Activated B cell treated with CpG ODN at 0.5 μM for 24 hours (primary cell): ENCODE measurements at places on chromosomes 12 and 14.

- DNase-seq = no peak
These were observed 5.9 kb upstream of the RERG start for GRCh38 chr12:15227004-15227679.

DNA sequence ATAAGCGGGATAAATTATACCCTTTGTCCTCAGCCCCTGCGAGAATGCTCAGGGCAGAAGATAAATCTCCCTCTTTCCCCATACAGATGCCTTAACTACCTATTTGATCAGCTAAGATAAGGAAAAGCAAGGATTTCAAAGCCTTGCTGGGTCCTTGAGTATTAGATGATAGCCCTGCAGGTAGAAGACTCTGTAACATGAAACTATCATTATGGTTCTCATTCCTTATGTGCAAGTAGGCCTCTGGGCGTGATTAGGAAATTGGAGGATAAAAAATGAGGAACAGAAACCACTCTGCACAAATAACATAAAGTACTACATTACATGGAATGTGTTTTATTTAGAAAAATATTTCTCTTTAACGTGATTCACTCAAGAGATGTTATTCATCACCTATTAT, 14.5 kb upstream of the WDR89 start:
- no peak for DNase-seq

DNA sequence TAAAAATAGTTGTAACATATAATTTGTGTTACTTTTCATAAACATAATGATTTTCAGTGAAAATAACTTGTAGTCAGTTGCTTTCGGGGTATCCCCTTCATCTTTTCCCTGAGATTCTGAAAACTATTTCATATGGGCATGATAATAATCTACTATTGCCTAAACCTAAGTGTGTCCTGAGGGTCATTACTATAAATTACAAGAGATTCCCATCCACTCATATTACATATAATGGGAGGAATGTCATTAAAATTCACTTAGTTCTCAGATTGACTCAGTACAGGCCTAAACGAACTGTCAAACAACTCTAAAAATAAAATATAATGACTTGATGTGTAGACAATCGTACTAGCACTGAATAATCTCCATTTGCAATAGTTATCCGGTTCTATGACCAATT, 72.7 kb downstream of the PTPRR start:
- no peak for DNase-seq

GRCh38 chr12:12399776-12400305, 43.0 kb downstream of the BORCS5 start:
- DNase-seq = no peak

DNA sequence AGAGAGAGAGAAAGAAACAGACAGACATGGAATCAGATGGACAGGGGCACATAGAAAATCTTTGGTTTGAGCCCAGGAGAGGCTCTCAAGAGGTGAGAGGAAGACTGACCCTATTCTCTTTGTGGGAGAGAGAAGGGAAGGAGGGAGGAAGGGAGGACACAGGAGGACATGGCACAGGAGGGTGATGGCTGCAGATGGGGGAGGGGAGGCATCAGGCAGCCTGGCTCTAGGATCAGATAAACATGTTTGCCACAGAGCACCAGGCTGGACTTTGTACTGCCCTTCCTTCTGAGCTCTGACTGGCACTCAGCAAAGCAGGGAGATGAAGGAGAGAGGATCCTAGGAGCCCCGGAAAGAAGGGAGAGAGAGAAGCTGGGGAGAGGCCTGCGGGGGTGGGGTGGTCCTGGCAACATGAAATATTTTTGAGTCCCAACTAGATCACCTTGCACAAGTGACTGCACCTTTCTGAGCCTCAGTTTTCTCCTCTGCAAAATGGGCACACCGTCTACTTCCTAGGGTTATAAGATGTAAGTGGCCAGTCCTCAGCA, 6.1 kb downstream of the HNF1A start:
- no peak for DNase-seq

DNA sequence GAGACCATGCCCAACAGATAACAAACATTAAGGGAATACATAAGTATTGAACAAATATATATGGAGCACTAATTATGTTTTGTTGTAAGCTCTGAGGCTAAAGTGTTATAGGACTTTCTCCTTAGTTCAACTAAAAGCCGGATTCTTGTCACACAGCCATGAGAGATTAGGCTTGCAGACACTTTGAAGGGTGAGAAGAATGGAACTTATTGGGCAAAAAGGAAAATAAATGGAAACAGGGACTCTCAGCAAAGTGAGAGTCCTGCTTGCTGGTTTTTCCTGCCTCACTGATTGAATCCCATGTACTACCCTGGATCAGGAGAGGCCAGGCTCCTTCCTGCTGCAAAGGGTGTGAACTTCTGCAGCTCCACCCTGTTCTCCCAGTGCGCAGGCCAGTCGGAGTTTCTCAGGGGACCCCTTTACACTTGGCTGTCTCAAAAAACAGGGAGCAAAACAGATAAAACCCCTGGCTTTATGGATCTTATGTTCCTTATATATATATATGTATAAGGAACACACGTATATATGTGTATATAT, 77.1 kb upstream of the FUT8 start:
- no peak for DNase-seq

- DNase-seq = no peak
These were observed 3.4 kb downstream of the CDK2AP1 start for GRCh38 chr12:123267991-123268843.

DNA sequence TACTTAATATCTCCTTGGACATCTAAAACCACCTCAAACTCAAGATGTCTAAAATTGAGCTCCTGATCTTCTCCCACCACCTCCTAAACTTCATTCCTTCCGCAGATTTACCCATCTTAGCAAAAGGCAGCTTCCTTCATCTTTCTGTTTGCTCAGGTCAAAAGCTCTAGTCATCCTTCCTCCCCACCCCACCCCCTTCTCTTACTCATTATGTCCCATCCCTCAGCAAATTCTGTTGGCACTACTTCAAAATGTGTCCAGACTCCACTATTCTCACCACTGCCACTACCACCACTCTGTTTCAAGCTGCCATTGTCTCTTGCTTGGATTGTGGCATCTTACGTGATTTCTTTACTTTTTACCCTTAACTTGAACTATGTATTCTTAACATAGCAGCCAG, 59.2 kb upstream of the ZDHHC17 start:
- DNase-seq = no peak

DNA sequence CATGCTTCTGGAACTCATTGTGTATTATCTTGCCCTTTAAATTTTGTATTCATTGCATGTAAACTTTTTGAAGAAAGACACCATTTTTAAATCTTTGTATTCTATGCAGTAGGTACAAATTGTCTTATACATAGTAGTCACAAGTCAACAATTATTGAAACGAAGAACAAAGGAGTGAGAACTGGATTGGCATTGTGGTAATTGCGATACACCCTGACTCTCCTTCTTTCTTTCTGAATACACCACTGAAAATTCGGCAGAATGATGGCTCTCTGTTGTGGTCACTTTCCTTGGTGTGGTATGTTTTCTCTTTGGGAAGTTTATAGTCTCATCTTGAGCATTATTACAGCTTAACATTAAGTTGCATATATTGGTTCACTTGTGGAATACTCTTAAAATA, 34.1 kb downstream of the SLC16A7 start:
- DNase-seq = no peak

GRCh38 chr14:59566725-59567124, 9.9 kb downstream of the CCDC175 start:
- DNase-seq = no peak

DNA sequence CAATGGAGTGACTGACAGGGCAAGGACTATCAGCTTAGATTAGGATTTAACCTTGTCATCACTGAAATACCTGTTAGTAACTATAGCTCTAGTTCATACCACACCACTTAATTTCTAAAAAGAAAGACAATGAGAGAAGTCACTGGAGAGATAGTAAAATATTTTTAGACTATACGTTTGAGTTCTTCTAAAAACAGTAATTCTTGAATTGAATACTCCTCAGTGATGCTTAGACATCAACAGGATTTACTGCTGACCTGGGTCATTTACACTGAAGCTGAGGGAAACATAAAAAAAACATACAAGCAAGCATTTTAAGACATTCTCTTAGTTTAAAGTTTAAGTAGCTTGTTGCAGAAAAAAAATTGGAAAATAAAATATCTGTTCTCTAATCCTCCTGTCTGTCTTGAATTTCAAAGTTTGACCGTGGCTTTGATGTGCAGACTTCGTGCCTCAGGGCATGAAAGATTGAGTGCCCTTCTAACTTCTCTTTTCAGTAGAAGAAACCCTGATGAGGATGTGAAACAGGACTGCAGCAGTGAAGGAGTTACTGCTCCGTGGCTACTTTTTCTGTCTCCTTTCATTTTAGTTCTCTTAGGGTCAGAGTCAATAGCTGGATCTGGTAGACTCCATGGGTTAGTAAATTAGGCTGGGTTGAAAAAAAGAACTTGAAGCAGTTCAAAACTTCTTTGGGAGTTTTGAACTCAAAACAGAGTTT, 172.2 kb downstream of the PTPRO start:
- no peak for DNase-seq

DNA sequence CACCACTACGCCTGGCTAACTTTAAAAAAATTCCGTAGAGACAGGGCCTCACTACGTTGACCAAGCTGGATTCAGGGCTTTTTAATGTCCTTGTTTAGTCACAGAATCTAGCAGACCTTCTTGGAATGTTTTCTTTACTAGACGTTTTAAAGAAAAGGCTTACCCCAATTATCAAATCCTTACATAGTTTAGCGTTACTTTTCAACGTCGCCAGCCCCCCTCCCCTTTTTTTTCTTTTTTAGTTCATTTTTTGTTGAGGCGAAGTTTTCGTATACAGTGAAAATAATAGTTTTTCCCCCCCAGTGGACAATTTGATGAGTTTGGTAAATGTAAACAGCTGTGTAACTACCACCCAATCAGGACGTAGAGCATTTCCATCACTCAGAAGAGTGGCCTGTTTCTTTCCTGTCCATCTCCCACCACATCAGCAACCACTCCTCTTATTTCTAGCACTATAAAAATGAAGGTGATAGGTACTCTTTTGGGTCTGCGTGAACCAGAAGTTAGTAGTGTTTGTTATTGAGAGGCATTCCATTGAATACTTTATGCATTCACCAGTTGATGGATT, 753 bp upstream of the DLGAP5 start:
- no peak for DNase-seq

- DNase-seq = no peak
These were observed 17.1 kb downstream of the BCAT1 start for GRCh38 chr12:24931666-24932405.

- DNase-seq = no peak
These were observed 71.5 kb upstream of the ARID2 start for GRCh38 chr12:45658020-45658419.

- DNase-seq = no peak
These were observed 88.4 kb upstream of the DCD start for GRCh38 chr12:54736549-54736948.

GRCh38 chr12:71142016-71142415, 15.8 kb downstream of the TSPAN8 start:
- DNase-seq = no peak

GRCh38 chr12:130338794-130339601, 1.3 kb downstream of the PIWIL1 start:
- DNase-seq = no peak

DNA sequence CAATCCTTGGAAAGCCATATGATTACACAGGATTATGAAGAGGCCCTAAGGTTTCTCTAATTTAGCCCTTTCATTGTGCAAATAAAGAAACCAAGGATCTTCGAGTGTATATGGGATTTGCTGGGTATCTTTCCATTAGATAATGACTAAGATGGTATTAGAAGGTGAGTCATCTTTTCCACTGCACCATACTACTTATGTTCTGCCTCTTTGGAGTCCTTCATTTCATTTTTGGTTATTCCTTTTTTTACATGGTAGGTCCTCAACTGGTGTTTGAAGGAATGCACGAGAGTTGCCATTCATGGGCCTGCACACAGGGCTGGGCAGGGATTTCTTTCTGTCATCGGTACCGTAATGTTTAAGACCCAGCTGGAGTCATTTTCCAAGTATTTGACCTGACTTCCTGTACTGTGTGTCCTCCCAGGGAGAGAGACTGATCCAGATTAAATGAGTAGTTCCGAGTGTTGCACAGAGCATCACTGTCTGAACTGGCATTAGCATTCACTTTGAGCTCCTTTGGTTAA, 85.7 kb downstream of the BORCS5 start:
- DNase-seq = no peak

DNA sequence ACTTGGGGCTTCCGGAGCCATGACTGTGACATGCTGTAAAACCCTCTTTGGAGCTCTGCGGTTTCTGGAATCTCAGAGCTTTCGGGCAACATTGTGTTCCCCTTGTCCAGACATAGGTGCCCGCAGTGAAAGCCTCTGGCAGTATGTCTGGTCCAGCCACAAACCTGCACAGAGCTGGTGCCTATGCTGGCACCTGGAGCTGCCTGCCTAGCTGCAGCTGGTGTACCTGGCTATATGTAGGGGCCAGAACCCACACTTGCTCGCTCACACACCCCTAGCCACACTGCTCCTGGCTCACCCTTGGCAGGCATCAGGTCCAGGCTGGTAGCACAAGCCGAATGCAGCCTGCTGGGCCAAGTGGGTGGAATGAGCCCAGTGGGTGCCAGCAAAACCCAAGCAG, 861.1 kb downstream of the FLRT2 start:
- no peak for DNase-seq

DNA sequence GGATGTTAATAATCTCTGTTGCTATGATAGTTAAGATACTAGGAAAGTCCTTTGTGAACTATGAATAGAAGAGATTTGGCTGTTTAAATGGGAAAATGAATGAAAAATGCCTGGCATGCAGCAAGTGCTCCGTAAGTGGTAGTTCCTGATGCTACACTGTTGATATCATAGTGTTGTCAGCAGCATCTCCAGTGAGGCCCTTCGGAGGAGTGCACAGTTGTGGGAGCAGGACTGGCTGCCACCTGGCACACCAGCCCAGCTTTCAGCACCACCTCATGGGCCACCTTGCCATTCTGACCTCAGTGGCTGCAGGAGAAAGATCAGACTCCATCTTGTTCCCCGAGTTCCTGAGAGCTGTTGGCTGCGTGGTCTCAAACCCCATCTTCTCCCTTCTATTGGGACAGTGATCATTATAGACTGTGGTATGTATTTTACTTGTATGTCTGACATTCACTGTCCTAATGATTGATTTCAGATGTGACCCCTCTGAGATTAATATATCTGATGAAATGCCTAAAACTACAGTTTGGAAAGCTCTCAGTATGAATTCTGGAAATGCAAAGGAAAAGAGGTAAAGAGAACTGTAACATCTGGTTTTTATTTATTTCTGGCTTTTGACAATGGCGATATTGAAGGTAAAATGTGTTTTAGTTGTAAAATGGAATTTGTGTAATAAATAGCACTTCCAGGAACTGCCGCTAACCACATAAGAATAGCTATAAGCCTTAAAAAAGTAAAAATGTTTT, 80.9 kb downstream of the SLC4A8 start:
- no peak for DNase-seq

DNA sequence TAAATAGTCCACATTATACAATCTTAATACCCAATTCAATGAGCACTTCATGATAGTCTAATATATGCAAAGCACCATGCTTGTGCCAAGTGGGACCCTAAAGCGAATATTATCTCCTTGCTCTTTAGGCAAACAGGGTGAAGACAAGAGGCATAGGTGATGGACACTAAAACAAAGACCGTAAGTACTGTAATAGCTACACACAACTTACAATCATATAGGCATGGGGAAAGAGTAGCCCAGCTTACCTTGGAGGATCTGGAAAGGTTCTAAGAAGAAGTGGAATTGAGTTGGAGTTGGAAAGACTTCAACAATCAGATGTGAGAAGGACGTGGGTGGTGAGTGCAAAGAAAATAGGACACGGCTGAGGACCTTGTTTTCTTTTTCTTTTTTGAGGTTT, 19.1 kb upstream of the BCL2L14 start:
- no peak for DNase-seq
